ENCODE measurements at places on chromosomes 5 and 9.

DNA sequence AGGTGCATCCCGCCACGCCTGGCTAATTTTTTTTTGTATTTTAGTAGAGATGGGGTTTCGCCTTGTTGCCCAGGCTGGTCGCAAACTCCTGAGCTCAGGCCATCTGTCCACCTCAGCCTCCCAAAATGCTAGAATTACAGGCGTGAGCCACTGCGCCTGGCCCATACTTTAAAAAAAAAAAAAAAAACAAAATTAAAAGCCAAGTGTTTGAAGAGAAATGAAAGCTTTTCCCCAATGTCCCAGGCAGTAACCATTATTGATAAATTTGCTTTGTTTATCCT, 9.5 kb downstream of the PRRC2B start:
- DNase-seq, result no peak

DNA sequence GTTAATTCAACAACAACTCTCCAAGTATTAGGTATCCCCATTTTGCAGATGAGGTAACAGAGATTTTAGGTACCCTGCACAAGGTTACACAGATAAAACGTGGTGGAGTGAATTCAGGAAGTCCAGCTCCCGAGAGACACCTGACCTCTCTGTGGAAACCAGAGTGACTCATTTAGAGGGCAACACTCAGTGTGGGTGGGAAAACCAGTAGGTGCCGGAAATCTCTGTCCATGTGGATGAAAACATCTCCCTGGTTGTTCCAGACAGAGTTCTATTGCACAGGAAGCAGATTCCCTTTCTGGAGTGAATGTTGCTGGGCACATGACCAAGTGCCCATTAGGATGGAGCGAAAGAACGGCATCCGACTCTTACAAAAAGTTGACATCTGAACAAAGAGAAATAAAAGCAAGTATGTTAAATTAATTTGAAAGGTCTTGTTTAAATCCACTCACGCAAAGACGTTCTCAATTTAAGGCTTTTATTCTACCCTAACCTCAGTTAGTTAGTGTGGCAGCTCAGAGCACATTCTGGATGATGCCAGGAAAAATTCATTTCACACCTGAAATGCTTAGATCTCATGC, 391.9 kb upstream of the WWC1 start:
- DNase-seq, result no peak

- DNase-seq, result no peak
Observed at GRCh38 chr5:198516-199196, 7.4 kb downstream of the LRRC14B start.

DNA sequence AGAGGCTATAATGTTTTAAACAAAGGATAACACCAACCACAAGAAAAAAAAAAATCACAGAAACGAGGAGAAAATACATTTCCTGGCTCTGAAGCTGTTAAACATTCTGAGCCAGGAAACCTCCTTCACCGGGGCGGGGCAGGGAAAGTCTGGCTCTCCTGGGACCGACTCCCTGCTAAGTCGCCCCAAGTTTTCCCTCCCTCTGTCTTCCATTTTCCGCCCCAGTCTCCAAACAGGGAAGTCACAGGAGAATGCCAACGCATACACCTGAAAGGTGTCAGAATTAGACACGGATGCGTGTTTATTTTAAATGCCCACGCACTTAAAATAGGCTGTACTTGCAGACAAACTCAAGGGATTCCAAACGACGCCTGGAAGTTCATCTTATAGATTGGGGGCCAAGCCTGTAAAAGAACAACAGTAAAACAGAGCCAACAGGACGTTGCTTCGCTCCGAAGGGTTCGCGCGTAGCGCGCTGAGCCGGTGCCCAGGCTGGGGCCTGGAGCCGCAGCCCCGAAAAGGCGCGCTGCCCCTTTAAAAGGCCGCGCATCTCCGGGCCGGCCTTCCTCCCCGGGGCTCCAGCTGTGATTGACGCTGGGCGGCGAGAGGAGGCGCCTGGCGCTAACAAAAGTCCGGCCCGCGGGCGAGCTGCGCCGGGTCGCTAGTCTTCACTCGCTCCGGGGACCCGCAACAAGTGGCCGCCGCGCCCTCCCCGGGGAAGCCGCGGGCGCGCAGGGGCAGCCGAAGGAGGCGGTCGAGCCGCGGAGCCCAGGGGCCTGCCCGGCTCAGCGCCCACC, at the start of gene FBXL7:
FBXL7 (plus strand) TSS at position 653 of the 797 bp plus-strand sequence.
- DNase-seq, result peak; percentile 57

- DNase-seq, result no peak
Observed at GRCh38 chr9:34644766-34645314, 1.6 kb upstream of the GALT start.

GRCh38 chr9:12930906-12931305, 156.1 kb downstream of the LURAP1L start:
- no peak for DNase-seq

DNA sequence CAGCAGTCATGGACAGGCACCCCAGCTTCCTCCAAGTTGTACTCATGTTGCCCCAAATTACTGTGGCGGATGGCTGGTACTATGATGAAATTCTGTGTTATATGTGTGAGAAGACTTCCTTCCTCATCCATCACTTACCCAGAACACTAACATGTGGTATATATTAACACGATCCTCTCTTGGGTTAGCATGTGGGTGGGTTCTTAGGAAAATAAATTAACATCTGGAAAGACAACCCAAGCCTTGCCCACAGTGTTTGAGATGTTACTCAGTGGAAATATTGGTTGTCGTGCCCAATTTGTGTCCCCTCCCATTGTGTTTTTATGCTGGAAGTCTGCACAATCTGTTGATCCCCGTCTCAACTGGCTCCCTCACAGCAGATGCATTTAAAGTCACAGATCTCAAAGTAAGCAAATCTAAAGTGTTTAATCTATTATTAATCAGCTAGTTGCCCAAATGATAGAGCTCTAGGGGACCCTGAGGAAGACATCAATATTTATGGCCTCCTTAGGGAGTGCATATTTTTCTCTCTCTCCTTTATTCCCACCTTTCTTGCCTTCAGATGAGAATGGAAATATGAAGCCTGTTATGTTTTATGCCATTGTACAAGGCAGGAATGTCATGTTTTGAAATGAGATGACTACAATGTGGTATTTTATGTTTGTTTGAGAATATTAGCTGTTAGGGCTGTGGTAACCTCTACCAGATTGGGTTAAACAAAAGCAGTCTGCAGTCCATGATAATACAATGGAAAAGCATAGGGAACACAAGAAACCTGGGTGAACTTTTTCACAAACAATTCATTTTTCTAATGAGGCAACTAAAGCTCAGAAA, 93.9 kb downstream of the GRIA1 start:
- no peak for DNase-seq

GRCh38 chr9:136723362-136723976, 11.1 kb downstream of the DIPK1B start:
- DNase-seq, result no peak

DNA sequence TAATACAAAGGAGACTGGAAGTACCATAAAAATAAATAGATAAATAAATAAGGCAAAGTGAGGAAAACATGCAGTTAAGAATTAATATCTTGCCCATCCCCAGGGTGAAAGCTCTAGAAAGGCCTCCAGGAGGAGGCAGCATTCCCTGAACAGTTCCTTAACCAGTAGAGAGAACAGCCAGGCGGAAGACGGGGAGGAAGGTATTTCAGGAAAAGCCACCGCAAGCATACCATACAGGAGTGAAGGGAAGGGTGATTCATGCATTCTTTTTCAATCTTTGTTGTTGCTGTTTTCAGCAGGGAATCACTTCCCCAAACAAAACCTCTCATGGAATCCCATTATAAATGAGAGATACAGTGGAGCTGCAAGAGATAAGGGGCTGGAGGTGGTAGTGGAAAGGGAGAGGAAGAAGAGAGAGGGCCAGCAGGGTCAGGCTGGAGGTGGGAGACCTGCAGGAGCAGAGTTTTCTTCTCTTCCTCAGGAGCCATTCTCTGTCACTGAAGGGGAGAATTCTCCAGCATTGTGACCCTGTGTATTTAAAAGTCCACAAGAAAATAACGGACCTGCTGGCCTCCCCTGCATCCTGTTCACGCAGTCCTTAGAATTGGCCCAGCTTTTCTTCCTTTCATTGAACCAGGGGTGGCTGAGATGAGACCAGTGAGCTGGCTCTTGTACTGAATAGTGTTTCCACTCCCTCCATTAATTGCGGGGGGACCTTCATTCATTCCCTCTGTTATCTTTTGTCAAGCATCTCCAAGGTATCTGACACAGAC, 255.9 kb downstream of the FAM114A2 start:
- no peak for DNase-seq

- DNase-seq, result no peak
Observed at GRCh38 chr5:58860680-58861079, 277.8 kb downstream of the RAB3C start.

DNA sequence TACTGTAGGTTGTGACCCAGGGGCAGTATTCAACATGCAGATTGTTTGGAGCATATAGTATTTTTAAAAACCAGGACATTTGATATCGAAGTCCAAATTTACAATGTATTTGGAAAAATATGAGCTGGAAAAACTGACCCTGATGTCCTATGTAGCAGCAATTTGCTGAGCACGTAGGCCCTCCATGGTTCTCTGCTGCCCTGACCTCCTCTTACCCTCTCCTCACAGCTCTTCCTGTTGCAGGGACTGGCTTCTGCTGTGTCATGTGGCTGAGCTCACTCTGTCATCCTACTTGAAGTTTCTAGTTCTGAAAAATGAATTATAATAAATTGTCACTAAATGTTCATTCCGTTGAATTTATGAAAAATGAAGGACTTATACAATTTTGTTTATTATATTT, 4.1 kb upstream of the ASPN start:
- no peak for DNase-seq

DNA sequence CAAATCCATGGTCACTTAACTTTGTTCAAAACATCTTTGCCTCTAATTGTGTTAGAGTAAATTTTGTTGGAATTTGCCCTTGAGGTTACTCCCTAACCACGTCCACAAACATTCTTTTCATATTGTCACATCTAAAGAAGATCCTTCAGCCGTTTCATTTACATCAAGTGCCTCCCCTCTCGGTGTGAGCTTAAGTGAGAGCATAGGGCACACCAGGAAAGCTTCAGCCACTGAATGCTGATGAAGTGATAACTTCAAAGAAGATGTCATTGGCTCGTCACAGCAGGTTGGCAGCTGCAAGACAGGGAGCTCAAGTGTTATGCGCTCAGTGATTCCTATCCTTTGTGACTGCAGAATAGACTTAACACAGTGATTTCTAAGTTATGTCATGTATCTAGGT, 49.6 kb upstream of the ADAMTS19 start:
- no peak for DNase-seq

DNA sequence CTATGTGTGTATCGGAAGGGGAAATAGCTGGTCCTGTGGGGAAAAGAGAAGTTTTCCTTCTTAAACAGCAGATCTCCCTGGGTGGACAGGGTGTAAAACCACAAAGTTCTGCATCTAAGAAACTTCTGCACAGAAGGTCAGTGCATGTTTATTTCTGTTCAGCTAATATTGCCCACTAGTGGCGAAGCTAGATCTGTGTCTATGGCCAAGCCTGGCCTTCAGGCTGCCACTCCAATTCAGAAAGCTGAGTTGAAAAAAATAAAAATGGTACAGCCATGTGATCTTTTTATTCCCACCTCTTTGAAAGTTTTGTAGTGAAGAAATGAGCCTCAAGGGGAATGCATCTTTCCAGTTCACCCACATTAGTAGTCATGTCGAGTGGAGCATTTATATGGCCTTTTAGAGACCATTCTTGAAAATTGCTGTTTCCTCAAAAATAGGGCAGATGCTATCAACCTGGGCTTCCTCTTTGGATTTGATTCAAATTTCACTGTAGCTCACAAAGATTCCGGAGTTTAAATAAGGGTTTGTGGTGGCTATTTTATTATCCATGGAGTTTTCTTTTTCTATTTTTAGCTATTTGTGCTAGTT, 488.0 kb downstream of the PRELID2 start:
- peak; percentile 6 for DNase-seq

- peak; percentile 90 for DNase-seq
Observed at GRCh38 chr9:37784616-37785483, at the start of gene EXOSC3. Gene EXOSC3, minus strand, starts transcription at chr9:37785064. Its CDS starts 20 bp downstream, at chr9:37785044.

DNA sequence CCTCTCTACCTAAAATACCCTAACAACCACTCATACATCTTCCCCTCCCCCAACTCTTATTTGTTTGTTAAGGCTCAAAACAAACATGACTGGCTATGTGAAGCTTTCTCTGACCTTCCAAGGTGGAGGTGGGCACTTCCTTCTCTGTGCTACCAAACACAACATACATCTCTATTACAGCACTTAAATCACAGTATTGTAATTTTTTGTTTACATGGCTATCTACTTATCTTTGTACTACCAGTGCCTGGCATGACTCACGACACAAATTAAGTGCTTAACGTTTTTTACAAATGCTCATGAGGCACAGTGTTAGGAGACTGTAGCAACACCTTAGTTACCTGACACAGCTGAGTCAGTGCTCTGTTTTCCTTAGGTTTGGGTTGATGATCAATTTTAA, 18.6 kb downstream of the HOMER1 start:
- peak; percentile 57 for DNase-seq

- no peak for DNase-seq
Observed at GRCh38 chr5:131305906-131306305, 42.1 kb downstream of the CDC42SE2 start.

DNA sequence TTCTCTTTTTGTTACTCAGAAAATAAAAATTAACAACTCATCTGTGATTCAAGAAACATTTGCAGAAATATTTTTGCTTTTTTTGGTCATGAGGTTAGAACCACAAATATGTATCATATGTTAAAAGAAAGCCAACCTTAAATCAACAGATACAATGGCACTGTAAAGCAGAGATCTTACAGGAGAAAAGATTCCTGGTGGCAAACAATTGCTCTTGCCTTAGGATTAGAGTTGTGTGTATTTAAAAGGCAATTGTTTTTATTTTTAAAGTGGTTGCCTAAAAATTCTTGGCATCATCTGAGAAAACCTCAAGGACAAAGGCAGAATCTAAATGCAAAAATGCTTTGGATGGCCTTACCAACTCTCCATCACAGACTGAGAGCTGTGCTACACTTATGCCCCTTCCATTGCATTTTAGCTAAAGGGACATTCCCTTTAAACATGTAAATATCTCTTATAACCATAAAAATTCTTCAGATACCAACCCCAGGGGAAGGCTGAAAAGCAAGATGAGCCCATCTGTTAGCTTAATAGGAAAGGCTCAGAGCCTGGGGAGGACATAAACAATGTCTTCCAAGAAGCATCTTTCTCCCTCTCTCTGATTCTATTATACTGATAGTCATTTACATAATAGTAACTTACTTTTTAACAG, 100.4 kb downstream of the FAM114A2 start:
- DNase-seq, result no peak

GRCh38 chr5:132825033-132825833, 5.2 kb downstream of the SHROOM1 start:
- no peak for DNase-seq

DNA sequence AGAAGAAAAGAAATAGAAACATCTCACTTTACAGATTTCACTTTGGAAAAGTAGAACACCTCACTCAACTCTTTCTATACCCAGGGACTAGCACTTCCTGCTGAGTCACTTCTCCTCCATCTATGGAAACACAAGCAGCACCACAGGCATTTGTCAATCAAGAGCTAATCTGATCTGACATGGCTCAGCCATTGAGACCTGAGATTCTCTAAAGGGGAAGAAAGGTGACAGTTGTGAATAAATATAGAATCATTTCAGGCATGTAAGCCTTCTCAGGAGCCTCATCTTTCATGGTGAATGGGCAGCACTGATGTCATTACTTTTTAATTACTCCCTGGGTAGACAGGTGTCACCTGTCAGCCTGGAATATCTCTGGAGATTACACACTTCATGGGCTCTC, 559.8 kb downstream of the HINT1 start:
- no peak for DNase-seq
